Suprapubic skin (tissue), 4 donors: ENCODE measurements at places on chromosomes 1 and 21. TPM values are rescaled to one million over a fixed set of nuclear protein-coding genes. Genes with fewer than 3 reads are reported as not detected.
A peak's percentile ranks its signal among the peaks of the same experiment; 100 is the strongest.

CHIT1 gene
- not detected for total RNA-seq

ZBTB18 gene
- 14.7 TPM for total RNA-seq

CYP4Z1 gene
- 0.52 TPM for total RNA-seq

CELA3B gene
- not detected for total RNA-seq

DNA sequence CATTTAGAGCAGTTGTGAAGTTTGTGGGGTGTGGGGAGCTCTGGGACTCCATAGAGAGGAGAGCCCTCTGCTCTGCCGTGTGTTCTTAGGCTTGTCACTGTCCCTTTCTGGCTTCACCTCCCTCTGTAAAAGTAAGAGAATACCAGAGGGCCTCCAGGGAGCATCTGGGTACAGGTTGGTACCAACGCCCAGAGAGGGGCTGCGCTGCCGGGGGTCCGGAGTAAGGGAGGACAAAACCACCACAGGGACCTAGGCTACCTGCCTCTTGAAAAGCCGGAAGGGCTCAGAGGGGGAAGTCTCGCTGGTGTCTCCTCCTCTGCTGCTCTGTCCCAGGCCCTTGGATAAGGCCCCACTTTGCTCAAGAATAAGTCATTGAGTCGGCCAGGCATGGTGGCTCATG, 3.1 kb upstream of the TINAGL1 start:
- DNase-seq = no peak

DNA sequence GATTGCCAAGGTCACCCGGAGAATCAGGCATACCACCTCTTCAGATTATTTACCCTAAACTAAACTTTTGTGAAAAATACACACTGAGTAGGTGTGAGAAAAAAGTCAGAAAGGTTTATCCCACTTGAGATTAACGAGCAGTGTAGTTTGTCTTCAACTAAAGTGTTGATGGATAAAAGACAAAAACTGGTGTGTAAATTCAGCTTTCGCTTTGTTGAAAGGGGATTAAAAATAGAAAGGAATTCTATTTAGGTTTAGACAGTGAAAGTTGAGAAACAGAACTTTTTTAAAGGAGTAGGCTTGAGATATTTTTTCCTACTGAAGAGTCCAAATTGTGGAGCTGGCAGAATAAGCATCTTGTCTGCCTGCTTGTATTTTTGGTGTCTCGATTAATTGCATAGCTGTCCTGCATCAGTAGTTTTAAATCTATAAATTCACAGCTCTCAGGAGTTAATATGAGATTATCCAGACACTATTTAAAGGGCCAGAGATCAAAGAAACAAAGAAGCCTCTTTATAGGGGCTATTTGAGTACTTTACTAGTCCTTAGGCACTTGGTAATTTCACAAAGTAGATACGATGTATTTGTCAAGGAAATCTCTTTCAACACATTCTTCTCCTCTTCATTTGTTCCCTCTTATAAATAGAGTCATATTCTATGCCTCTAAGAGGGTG, 46.7 kb upstream of the RABGAP1L start:
- DNase-seq = no peak

- DNase-seq = no peak
Measured at GRCh38 chr1:207300970-207301369, 20.5 kb upstream of the CD55 start.

DNA sequence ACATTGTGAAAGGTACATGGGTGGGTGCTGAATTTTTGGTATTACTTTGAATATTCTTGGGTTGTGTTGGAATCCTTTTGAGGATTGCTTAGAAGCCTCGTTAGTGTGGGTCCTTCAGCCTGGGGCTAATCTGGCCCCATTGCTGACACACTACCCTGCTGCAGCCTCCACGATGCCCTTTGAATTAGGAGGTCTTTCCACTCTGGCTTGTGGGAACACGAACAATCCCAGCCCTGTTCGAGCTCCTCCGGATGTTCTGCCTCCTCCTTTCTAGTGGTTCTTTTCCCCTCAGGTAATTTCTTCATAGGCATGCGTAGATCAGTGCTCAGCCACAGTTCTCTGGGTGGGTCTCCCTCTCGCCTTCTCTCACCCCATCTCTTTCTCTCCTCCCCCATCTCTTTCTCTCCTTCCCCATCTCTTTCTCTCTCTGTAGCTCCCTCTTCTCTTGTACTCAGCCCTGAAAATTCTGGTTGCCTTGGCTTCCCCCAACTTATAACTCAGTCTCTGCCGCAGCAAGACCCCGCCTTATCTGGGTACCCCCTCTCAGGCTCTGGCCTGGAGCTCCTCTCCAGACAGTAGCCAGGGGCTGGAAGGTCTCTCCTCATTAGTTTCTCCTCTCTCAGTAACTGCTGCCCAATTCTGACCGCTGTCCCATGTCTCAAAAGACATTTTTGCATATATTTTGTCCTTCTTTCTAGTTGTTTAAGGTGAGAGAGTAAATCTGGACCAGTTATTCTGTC, 46.0 kb upstream of the SLC19A1 start:
- peak; percentile 6 for DNase-seq

GRCh38 chr1:153444078-153444477, 16.4 kb downstream of the S100A7 start:
- peak; percentile 59 for DNase-seq

DNA sequence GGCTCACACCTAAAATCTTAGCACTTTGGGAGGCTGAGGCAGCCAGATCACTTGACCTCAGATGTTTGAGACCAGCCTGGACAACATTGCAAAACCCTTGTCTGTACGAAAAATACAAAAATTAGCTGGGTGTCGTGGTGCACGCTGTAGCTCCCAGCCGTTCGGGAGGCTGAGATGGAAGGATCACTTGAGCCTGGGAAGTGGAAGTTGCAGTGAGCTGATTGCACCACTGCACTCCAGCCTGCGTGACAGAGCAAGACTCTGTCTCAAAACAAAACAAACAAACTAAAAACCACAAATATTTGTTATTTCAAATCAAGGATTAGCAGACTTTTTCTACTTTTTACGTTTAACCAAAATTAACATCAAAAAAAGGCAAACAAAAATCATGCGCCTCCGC, 31.3 kb downstream of the INKA2 start:
- DNase-seq = no peak

GRCh38 chr1:236953151-236953700, 51.0 kb downstream of the MT1HL1 start:
- DNase-seq = no peak

DNA sequence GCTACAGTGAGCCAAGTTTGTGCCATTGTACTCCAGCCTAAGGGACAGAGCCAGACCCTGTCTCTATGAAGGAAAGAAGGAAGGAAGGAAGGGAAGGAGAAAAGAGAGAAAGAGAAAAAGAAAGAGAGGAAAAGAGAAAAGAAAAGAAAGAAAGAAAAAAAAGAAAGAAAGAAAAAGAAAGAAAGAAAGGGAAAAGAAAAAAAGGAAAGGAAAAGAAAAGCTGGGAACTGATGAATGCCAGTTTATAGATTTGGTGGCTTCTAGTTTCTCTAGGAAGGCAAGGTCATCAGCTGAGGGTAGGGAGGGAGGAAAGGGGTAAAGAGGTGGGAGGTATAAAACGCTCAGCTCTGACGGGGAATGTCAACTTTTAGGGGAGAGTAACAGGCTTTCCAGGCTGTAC, 62.3 kb upstream of the AKT3 start:
- no peak for DNase-seq

DNA sequence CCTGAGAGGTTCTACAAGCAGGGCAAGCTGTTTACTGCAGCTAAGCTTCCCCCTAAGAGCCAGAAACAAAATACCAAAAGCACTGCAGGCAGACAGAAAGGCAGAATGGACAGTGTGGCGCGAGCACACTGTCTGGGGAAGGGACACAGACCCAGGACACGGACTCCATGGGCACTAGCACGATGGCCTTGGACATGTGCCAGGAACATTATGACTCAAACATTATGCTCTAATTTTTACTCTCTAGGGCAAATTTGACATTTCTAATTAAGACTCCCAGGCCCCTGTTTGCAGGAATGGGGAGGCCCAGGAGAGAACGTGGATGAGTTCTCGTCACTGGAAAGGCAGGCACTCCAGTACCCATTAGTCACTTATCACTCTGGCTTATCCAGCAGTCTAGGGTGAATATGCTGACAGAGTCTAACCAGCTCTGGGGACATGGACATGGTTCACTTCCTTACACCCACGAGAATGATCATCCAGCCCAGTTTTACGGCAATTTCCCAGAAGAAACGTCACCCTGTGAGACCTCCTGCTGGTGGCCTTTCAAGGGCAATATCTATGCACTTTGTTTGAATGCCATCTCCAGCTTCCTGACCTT, 45.1 kb downstream of the CAPN8 start:
- no peak for DNase-seq

- DNase-seq = no peak
Measured at GRCh38 chr1:168552961-168553360, 9.2 kb upstream of the XCL2 start.

DNA sequence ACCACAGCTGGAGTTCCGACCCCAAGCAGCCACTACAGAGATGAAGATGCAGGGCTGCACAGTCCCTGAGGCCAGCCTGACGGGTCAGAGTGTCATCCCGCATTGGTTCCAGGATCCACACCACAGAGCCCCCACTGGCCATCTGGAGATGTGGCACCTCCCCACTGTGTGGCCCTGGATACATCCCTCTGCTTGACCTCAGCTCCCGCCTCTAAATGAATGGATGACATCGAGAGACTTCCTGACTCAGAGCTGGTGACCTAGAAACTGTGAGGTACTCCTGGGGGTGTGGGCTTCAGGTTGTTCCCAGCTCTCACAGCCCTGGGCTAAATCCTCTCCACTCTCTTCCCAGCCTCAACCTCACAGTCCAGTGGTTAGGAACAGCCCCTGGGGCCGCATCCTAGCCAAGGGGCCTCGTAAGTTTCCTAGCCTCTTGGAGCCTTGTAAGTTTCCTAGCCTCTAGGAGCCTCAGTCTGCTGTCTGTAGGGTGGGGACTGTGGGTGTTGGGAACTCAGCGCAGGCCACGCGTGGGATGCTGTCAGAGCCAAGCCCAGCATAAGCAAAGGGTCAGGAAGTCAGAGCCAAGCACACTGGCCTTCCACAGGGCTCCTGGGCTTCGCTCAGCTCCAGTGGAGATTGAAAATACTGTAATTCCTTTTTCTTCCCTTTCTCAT, 87.5 kb upstream of the RUNX3 start:
- no peak for DNase-seq

DNA sequence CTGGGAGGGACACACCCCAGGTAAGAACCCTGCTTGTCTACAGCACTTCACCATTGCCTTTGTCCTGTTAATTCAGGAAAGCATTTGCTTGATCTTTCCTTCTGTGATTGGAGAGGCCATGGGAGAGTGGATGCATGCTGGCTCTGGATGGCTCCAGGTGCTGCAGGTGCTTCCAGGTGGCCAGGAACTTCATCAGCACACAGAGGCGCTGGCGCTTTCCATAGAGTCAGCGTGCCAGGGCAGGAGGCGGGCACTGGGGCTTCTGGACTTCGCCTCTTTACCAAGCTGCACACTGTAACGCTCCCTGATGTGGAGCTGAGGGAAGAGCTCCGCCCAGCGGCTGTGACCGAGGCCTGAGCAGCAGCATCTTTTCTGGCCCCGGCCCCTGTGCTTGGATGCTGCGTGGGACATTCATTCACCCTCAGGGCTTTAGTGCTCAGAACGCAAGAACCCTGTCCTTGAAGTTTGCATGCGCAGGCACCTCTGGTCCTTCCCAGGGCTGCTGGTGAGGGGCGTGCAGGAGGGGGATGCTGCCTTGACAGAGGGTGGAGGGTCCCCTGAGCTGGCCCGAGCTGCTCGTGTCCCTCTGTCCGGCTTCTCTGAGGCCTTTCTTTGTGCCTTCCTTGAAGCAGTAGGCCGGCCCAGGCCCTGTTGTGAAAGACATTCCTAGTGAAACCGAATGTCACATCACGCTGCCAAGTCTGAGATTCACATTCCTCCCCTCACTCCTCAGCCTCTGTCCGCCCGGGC, 1.6 kb upstream of the MX2 start:
- peak; percentile 87 for DNase-seq

- no peak for DNase-seq
Measured at GRCh38 chr1:23916209-23917131, 3.3 kb upstream of the CNR2 start.

DNA sequence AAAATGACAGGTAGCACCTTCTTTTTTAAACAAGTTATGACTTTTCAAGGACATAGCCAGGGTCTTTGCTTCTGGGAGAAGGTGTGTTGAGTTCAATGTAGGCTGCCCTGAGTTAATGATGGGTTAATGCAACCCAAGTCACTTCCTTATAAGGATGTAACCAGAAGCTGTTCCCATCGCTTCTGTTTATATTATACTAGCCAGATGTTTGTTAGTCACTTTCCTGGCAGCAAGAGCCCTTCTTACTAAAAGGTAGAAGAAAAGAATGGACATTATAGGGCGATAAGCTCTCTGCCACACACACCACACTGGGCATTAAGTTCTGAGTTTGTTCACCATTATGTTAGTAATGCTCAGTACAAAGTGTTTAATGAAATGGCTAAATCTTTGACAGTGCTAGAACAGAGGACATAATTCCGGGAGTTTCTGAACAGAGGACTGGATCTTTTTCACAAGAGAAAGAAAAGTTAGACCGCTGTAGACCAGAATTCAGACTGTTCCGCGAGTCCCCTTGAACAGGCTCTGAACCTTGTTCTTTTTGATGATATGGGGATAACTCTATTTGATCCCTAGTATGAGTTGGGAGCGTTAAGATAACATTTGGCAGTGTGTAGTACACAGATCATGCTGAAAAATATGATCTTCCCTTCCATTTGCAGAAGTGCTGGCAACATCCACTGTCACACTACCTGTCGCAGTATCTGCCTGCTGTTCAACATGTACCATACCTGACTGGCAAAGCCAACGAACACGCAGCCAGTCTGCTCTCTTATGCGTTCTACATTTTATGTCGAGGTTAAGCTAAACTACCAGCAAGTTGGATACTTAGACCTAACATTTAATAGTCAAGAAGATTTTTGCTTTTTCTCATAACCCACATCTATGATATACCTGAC, 41.0 kb downstream of the DEGS1 start:
- DNase-seq = no peak

DNA sequence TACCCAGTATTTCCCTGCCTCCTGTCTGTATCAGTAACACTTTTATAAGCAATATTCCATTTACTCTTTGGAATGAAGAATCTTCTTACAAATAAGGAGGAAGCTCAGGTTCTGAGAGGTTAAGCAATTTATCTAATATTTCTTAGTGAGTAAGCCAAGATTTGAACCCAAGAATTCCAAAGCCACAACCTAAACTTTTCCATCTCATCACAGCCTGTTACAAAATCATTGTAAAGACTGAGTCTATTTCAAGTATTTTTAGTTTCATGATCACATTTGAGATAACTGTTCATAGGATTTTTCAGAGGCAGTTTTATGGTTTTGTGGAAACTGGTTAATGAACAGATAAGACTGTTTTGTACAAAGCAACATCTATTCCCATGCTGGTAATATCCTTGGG, 29.8 kb upstream of the HHAT start:
- DNase-seq = no peak

- no peak for DNase-seq
Measured at GRCh38 chr1:8424539-8425116, 106.7 kb downstream of the SLC45A1 start.
